Choroid plexus epithelial cell (primary cell): ENCODE measurements at places on chromosomes 2 and 18.
A peak's percentile ranks its signal among the peaks of the same experiment; 100 is the strongest.

- DNase-seq, result peak; percentile 40
Measured at GRCh38 chr2:171652416-171652785, 34.9 kb upstream of the DYNC1I2 start.

DNA sequence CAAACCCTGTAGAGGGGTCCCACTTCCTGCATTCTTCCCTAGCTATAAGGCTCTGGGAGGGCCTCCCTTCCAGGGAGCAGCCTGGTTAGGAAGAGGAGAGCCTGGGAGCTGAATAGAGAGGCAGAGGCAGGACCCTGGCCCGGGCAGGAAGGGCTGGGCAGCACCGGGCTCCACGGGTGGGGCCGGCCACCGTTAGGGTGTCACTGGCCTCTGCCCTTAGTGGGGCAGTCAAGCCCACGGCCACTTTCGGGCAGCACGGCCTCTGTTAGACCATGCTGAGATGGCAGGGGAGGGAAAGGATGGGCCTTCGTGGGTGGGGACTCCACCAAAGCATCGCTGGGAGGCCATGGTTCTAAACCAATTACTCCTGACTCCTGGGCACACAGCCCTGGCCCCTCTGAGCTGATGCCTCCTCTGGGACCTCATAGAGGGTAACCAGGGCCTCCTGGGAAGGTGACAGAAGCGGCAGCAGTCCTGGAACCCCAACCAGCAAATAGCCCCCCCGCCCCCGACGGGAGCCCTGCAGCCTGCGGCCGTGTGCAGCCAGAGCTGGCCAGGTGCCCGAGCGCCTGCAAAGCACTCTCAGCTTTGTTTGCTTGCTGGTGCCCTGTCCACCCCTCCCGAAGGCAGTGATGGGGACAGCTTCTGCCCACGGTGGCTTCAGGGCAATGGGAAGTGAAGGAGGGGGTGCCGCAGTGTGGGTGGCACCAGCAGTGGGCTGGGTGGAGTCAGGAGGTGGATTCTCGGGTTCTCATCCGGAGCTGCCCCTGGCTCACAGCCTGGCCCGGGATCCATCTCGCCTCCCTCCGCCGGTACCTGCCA is 16.3 kb upstream of the HPCAL1 start:
- no peak for DNase-seq

- DNase-seq, result no peak
Measured at GRCh38 chr2:117674172-117674571, 140.3 kb upstream of the DDX18 start.

DNA sequence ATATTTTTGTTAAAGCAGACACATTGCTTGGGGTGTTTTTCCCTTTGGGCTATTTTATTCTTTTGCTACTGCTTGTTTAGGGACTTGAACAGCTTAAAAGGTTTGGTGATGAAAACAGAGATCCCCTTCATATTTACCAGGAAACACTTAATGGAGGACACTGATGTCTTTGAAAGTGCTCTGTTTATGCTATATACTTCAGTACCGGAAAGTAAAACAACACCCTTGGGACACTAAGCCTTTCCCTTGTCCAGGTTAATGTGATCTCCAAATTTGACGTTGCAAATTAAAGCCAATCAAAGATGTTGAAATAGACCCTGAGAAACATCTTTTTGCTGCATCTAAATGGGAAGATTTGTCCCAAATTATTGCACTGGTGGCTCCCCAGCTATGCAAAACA is 564.6 kb upstream of the PKDCC start:
- no peak for DNase-seq

- DNase-seq, result no peak
Measured at GRCh38 chr2:173136599-173136998, 61.0 kb downstream of the MAP3K20 start.

GRCh38 chr2:19600982-19601381 is 242.6 kb upstream of the OSR1 start:
- DNase-seq, result no peak

DNA sequence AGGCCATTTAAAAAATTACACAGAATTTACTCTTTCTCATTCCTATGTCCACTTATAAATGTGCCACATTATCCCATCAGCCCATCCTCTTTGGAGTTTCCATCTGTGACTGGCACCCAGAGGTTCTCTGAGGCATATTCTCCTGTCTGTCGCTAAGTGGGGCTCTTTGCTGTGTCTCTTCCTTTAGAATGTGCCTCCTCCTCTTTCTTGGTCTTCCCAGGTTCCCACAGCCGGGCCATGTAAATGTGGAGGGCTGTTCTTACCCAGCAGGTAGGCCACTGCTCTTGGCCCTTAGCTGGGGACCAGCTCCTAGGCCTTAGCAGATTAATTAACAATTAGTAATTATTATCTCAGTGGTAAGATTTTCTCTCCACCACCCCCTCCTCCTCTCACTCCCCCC is 167.0 kb downstream of the INSIG2 start:
- no peak for DNase-seq

DNA sequence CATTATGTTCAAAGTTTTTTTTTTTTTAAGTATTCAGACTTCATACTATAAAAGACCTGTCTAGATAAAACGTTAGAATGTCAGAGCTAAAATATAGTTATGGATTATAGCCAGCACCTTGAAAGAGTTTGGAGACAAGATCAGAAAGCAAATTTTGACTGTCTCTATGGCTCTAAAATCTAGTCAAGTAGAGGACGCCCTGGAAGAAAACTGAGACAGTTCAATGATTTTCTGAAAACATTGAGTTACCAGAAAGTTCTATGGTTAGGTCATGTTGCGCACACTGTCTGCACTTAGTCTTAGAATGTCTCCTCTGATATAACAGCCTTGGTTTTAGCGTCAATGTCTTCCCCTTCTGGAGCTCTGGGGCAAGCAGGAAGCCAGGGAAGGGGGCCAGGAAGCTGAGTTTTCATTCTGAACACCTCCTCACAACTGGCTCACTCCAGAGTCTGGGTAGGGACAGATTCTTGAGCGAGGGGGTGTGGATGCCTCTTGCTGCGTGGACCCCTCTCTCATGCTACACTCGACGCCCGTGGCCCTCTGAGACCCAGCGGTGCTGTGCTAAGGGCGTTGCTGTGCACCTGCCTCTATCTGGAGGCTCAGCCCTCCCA is 99.5 kb downstream of the RNF144A start:
- no peak for DNase-seq

DNA sequence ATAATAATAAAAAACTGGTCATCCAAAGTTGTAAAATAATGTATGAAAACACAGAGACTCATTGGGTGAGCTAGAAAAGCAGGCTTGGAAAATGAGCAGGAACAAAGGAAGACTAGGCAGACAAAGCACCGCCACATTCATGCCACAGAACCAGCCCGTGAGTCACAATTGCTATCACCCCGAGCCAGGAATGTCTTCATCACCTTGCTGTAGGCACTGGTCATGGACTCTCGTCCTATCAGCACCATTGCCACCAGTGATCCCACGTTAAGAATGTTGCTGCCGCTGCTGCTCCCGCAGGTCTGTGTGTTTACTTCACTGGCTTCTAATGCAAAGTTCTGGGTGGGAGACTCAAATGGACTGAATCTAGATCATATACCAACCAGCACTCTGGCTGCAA is 417.9 kb downstream of the PID1 start:
- no peak for DNase-seq

- DNase-seq, result no peak
Measured at GRCh38 chr2:117853873-117854272, 39.4 kb downstream of the DDX18 start.

- peak; percentile 30 for DNase-seq
Measured at GRCh38 chr2:64606479-64607363, 47.0 kb downstream of the SERTAD2 start.

- no peak for DNase-seq
Measured at GRCh38 chr2:66852953-66853352, 418.0 kb downstream of the MEIS1 start.

- DNase-seq, result no peak
Measured at GRCh38 chr2:101306410-101306809, 2.1 kb downstream of the RNF149 start.

DNA sequence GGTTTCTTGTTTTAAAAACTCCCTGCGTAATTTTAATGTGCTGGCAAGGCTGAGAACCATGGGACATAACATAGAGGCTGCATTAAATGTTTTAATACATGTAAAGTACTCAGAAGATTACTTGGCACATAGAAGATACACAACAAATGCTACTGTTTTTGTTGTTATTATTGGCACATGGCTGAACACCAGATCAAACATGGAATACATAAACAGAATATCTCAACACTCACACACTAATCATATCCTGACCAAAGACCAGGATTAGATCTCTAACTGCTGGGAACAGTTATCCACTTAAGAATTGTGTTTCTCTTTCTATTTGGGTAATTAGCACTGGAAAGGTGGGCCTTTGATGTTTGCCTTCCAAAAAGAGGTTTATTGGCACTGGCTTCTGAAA is 69.3 kb downstream of the KCNE4 start:
- DNase-seq, result no peak

- DNase-seq, result no peak
Measured at GRCh38 chr2:217168496-217168895, 308.6 kb upstream of the TNP1 start.

- no peak for DNase-seq
Measured at GRCh38 chr18:42363446-42364441, 408.7 kb downstream of the PIK3C3 start.

- no peak for DNase-seq
Measured at GRCh38 chr2:112996635-112997034, 8.6 kb upstream of the IL36A start.

DNA sequence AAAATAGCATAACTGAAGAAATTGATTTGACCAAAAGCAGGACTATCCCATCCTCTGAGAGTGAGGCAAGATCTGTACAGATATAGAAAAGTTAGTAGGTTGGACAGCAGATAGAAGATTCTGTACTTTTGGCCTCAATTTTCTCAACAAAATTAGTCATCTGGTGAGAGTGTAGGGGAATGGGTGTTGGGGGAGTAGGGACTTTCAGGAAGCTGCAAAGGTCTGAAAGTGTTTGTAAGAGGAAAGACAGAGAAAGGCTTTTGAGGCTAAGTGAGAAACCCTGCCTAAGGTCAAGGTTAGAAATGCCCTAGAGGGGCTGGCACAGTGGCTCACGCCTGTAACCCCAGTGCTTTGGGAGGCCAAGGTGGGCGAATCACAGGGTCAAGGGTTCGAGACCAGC is 40.3 kb downstream of the DAPL1 start:
- DNase-seq, result peak; percentile 15

- no peak for DNase-seq
Measured at GRCh38 chr18:22951823-22952222, 18.7 kb downstream of the RBBP8 start.

DNA sequence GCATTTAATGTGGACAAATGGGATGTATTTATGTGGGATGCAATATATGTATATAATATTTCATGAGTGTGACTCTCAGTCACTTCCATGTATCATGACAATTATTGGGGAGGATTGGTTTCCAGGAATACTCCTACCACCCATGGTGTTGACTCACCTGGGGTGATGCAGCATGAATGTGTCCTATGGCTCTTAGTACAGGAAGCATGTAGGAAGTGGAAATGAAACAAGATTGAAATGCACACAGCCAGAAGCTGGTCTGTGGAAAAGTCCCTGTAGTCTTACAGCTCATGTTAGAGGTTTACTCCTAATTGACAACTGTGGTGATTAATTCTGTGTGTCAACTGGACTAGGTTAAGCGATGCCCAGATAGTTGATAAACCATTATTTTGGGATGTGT is 89.3 kb upstream of the HAAO start:
- DNase-seq, result no peak

DNA sequence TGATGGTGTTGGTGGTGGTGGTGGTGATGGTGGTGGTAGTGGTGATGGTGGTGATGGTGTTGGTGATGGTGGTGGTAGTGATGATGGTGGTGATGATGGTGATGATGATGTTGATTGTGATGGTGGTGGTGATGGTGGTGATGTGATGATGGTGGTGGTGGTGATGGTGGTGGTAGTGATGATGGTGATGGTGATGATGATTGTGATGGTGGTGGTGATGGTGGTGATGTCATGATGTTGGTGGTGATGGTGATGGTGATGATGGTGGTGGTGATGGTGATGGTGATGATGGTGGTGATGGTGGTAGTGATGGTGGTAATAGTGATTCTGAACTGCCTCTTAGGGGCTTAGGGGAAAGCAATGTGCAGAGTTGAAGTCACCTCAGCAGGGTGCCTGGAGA is 760.7 kb downstream of the GALR1 start:
- DNase-seq, result no peak

DNA sequence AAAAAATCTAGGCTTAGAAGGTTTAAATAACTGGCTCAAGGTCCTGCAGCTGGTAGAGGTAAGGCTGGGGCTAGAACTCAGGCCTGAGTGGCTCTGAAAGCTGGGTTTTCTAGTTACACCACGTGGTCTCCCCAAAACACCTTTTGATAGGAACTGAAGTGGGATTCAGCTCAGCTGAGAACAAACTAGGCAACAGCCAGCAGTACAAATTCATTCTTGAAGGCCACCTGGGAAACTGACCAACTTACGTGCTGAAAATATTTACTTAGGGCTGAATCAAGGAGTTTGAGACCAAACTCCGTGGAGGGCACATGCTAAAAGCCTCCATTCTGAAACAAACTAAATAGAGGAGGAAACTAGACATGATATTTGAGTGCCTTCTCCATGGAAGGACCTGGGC is 67.2 kb downstream of the AOX1 start:
- DNase-seq, result no peak

- no peak for DNase-seq
Measured at GRCh38 chr2:183610724-183611123, 486.5 kb downstream of the NUP35 start.

- no peak for DNase-seq
Measured at GRCh38 chr2:150027164-150027563, 439.6 kb upstream of the MMADHC start.

DNA sequence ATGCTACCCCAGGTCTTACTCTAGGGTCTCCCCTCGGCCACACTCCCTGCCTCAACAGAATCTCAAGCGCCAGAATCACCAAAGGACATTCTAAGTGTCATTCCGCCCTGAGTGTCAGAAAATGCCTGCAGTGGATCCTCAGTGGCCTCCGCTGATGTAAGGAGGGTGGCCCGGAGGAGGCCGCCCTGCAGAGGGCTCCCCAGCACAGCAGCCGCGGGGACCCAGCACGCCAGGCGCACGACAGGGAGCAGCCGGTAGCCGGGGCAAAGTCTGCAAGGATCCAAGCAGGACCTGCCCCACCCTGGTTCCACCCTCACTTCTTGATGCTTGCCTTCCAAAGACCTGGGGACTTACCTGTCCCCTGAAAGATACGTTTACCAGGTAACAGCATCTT is 54.2 kb upstream of the ID2 start:
- no peak for DNase-seq
